ENCODE measurements at places on chromosomes 7 and 10. TPM values are rescaled to one million over a fixed set of nuclear protein-coding genes. Genes with fewer than 3 reads are reported as not detected.

Gene LOXL4
- total RNA-seq, result 20.2 TPM

Gene ARHGEF35
- 1.9 TPM for total RNA-seq

Gene LRRD1
- total RNA-seq, result 4.1 TPM

Gene CABCOCO1
- total RNA-seq, result 9.1 TPM

Gene IRF5
- 5.5 TPM for total RNA-seq

Gene PRR15
- not detected for total RNA-seq

Gene PTPRZ1
- 64.0 TPM for total RNA-seq

Gene PTF1A
- total RNA-seq, result 7.5 TPM

Gene ENTPD1
- total RNA-seq, result 141 TPM

Gene THSD7A
- total RNA-seq, result 7.0 TPM

Gene SHOC2
- 77.5 TPM for total RNA-seq

Gene KCND2
- 3.4 TPM for total RNA-seq

Gene COL26A1
- 1.4 TPM for total RNA-seq

Gene BTBD16
- total RNA-seq, result not detected

Gene DGKI
- 76.1 TPM for total RNA-seq

Gene VSIR
- 19.0 TPM for total RNA-seq

Gene HMX3
- 2.6 TPM for total RNA-seq

Gene YWHAG
- total RNA-seq, result 43.6 TPM

GRCh38 chr7:129784437-129784782, 168.3 kb downstream of the UBE2H start:
- DNase-seq, result no peak

DNA sequence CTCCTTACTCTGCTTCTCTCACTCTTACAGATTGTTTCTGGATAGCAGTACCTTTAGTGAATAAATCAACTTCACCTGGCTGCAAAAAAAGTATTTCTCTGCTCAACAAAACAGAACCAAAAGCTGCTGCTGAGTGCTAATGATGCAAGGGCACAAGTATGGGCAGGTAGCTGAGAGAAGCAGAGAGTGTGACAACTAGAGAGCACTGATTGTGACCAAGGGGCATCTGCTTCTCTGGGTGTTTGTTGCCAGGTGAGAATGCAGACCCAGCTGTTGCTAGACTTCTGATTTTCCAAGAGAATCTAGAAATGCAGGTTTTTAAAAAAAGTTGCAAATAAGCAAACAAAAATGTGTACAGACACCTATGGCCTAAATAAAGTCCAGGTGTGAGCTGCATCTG, 25.3 kb upstream of the PPIF start:
- DNase-seq, result no peak

DNA sequence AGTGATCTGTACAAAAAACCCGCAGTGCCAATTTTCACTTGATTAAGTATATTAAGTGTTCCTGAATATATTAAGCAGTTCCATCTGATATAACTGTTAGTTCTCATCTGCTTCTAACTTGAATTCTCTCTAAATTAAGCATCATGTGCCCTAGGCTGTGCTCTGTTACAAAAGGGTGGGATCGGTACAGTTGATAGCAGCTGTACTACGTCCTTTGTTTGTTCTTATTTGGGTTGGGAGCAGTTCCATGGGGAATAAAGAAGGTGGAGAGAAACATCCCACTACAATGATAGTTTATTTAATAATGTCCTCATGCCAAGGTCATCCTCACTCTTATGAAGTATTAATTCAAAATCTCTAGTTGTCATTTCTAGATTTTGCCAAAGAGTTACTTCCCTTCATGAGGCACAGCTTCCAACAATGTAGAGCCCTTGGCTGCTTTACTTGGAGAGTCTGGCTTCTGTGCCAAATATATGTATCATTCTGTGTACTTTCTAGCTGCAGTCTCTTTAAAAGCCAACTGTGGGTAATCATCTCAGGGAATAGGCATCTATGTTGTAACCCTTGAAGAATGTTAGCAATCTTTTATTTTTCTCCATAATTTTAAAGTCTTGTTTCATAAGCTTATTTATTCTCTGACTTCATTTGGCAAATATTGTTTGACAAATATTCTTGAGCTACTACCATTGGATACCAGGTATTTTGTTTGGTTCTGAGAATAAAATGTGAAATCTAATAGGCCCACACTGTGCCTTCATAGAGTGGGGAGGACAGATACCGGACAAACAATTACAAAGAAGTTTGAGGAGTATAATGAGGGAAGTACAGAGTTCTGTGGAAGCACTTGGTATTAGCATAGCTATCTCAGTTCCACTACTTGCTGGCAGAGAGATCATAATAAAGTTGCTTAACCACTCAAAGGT, 22.4 kb upstream of the AHR start:
- peak; percentile 87 for DNase-seq

- DNase-seq, result no peak
Measured at GRCh38 chr7:103879928-103880600, 109.4 kb downstream of the RELN start.

- DNase-seq, result no peak
Measured at GRCh38 chr7:155223503-155223902, 74.2 kb upstream of the INSIG1 start.

GRCh38 chr10:124612611-124613498, 131.3 kb downstream of the FAM53B start:
- no peak for DNase-seq

- DNase-seq, result peak; percentile 50
Measured at GRCh38 chr7:68176974-68177373, 1180.3 kb downstream of the TYW1 start.

DNA sequence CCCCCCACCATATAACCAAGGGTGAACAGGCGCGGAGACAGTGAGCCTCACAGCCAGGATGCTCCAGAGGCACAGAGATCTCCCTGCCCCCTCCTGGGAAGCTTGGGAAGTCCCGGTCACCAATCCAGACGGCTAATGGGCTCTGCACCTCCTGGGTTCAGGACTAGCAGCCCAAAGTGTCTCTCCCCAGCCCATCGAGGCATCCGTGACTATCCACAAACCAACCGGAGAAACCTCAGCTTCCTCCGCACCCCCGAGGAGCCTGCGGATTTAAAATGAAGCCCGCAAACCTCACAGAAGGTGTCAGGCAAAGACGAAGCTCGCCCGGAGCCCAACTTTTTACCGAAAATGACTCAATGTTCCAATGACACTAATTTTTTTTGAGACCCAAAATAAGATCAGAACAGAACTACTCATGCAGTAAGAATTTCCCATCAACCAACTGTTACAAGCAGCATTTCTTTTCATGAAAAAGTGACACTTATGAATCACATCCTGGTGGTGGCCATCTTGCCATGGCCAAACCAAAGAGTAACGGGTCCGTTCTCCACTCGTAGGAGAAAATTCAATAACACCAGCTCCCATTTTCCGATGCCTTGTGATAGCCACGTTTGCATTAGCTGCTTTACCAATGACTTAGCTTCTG, 6.0 kb downstream of the PDGFA start:
- no peak for DNase-seq

DNA sequence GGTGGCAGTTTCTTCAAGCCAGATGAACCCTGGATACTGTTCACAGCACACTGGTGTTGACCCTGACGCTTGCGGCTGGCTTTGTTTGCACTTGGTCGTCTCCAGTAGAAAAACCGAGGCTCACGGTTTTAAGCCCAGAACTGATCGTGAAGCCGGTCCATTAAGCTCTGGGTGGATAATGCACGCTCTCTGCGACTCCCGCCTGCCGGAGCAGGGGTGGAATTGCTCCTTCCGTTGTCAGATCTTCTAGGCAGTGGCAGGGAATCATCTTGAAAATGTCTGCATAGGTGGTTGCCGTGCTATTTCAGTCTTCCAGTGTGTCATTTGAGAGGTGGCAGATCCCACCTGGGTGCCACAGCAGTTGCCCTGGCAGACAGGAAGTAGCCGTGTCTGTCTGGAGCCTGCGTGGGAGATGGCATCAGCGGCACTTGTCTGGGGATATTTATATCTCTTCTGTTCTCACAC, 35.9 kb upstream of the AP5Z1 start:
- DNase-seq, result peak; percentile 63

DNA sequence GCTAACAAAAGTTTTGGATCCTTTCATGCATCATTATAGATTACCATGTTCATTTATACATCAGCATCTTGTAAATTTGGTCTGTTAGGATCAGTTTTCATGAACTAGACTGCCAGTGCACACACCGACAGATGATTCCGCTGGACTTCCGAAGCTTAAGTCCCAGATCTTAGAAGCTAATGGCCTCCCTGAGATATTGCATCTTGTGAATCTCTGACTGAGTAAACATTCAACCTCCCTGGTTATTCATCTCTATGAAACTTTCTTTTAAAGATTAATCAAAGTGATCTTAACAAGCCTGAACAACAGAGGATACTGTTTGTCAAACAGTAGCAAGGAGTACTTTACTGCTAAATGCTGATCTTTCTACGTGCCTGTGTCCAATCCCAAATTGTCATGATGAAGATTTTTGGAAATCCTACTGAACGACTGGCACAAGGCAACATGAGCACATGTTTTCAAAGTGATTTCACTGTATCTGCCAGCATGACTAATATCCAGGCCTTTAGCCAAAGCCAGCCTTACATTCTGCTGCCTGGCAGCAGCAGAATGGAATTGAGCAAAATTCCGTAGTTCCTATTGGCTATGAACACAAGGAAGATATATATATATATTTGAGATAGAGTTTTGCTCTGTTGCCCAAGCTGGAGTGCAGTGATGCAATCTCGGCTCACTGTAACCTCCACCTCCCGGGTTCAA, 91.3 kb upstream of the ANK3 start:
- peak; percentile 90 for DNase-seq

GRCh38 chr7:29309041-29309854, 114.7 kb downstream of the CHN2 start:
- DNase-seq, result no peak

DNA sequence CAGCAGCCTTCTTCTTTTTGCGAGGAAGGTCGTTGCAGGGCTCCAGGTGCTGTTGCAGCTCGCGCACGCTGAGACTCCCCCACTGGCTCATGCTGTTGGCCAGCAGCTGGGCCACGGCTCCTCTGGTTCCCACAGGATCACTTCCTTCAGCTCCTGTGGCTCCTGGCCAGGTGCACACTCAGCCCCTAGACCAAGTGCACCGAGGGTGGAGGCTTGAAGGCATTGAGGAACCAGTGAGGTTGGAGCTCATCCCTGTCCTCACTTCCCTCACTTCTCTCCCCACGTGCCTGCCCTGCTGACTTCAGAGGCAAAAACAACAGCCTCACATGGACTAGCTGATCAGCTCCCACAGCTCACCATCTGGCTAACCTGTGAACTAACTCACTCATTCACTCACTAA, 46.2 kb upstream of the ADRB1 start:
- DNase-seq, result no peak

GRCh38 chr10:12705943-12706342, 295.6 kb downstream of the CCDC3 start:
- no peak for DNase-seq

DNA sequence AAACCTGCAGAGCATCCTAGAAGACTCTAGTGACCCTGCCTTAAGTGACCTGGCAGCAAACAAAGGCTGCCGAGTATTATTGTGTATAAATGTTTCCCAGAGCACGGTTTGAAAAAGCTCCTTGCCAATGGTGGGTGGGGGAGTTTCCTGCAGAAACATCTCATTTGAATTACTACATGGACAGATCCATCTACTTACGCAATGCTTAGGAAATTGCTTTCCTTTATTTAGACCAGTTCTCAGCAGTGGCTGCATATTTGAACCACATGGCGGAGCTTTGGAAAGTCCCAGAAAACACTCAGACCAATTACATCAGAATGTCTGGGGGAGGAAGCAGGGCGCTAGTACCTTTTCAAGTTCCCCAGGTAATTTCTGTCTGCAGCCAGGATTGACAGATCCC, 560.9 kb downstream of the SDK1 start:
- peak; percentile 80 for DNase-seq

DNA sequence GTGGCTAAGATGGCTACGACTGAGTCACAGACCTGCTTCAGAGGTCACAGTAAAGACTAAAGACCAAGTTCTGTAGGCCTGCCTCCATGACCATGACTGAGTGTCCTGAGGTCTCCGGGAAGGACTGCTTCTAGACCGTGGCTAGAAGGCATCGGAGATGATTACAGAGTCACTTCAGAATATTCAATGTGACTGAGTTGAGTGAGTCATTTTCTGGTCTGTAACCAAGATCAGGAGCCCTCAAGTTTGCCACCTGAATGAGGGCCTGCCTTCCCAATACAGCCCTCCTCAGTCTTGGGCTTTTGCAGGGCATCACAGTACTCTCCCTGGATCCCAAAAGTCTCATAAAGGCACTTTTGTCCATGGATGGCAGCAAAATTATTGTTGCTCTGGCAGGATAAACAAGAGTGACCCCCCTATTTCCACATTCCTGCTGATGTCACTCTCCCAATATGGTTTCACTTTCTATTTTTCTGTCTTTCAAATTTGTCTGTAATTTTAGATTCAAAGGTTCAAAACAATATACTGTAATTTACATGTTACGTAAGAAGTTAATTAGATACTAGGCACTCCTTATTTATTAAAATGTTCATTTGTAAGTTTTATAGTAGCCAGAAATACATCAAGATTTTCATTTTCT, 47.7 kb upstream of the ZNF92 start:
- DNase-seq, result no peak

DNA sequence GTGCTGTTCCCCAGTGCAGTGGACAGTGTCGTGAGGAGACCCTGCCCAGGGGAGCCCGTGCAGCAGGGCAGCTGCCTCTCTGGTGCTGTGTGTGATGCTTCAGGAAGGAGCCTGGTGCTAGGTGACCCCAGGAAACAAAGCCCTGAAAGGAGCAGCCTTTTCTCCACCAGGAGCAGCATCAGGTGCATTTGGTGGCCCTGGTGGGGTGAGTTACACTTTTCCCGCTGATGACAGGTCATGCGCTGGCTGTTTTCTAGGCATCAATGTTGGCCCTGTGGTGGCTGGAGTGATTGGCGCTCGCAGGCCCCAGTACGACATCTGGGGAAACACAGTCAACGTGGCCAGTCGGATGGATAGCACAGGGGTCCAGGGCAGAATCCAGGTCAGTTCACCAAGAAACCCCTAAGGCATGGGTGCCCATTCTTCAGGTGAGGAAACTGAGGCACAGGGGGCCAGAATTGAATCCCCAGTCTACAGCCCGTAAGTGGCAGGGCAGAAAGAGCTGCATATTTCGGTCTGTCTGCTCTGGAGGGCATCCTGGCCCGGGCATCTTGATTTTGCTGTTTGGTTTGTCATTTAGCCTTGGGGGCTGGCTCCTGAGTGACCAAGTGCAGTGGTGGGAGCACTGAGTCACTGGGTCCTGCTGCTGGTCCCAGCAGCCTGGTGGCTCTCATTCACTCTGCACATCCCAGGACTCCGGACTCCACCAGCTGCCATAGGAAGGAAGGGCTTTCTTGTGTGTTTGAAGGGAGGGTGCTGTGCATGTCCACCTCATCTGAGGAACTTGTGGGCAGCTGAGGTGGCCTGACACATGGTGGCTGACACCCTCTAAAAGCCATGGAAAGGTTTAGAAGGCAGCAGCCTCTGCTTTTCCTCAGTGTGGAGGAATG, 136.3 kb downstream of the ADCY1 start:
- no peak for DNase-seq

- no peak for DNase-seq
Measured at GRCh38 chr10:12946372-12946771, 55.1 kb downstream of the CCDC3 start.

DNA sequence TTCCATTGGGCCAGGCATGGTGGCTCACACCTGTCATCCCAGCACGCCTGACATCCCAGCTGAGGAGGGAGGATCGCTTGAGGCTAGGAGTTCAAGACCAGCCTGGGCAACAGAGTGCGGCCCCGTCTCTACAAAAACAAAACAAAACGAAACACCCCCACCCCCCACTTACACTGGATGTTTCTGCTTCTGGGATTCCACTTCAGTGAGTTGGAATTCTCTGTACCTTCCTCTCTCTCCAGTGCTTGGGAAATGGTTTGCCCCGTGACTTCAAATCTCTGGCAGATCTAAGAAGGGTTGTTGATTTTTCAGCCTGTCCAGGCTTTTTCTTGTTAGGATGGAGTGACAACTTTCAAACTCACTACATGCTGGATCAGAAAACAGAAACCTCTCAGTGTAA, 106.9 kb downstream of the ANLN start:
- DNase-seq, result no peak

GRCh38 chr7:87369216-87369615, 23.8 kb downstream of the CROT start:
- DNase-seq, result no peak

Data from umbilical cord (tissue), 2 donors.